GM12891 (cell line): ENCODE measurements at places on chromosomes 1 and 21.

GRCh38 chr1:66253330-66253921 lies 280.5 kb upstream of the SGIP1 start:
- no peak for DNase-seq

GRCh38 chr21:29829564-29830275 lies 110.1 kb downstream of the GRIK1 start:
- DNase-seq, result no peak

- DNase-seq, result no peak
Observed at GRCh38 chr1:17629460-17629859, 90.0 kb downstream of the ARHGEF10L start.

GRCh38 chr1:38859561-38860453 lies at the start of gene RRAGC:
TSS of gene RRAGC (minus strand) at chr1:38859772. CDS start at chr1:38859646, 126 bp downstream.
- DNase-seq, result peak; percentile 99

DNA sequence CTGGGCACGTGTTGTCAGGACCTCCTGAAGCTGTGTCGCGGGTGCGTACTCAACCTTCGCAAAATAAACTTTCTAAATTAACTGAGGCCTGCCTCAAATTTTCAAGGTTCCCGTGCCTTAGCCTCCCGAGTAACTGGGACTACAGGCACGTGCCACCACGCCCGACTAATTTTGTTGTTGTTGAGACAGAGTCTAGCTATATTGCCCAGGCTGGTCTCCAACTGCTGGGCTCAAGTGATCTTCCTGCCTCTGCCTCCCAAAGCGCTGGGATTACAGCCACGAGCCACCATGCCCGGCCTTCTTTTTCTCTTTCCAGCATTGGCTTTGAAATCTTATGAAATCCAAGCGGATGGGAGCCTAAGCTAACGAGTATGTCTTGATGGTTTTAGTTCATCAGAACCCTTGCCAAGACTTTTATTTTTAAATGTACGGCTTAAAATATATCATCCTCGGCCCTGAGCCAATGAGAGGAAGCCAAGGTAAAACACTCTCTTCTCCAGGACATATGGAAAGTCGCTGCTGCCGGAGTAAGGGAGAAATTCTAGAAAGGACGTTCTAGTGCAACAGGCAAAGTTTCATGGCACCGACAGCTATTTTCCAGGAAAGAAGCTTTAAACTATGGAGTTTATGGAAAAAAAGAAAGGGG lies 12.7 kb upstream of the ERVH48-1 start:
- DNase-seq, result no peak

GRCh38 chr1:50968158-50968820 lies 1.8 kb upstream of the CDKN2C start:
- DNase-seq, result peak; percentile 73

- DNase-seq, result no peak
Observed at GRCh38 chr1:166017395-166017794, 149.4 kb downstream of the FAM78B start.

- DNase-seq, result no peak
Observed at GRCh38 chr1:26254404-26254803, 20.4 kb downstream of the CEP85 start.

- DNase-seq, result no peak
Observed at GRCh38 chr1:46558141-46558963, 6.9 kb upstream of the KNCN start.

- no peak for DNase-seq
Observed at GRCh38 chr1:171509191-171509590, 23.9 kb downstream of the PRRC2C start.

- DNase-seq, result no peak
Observed at GRCh38 chr1:221693087-221693486, 48.8 kb downstream of the DUSP10 start.

DNA sequence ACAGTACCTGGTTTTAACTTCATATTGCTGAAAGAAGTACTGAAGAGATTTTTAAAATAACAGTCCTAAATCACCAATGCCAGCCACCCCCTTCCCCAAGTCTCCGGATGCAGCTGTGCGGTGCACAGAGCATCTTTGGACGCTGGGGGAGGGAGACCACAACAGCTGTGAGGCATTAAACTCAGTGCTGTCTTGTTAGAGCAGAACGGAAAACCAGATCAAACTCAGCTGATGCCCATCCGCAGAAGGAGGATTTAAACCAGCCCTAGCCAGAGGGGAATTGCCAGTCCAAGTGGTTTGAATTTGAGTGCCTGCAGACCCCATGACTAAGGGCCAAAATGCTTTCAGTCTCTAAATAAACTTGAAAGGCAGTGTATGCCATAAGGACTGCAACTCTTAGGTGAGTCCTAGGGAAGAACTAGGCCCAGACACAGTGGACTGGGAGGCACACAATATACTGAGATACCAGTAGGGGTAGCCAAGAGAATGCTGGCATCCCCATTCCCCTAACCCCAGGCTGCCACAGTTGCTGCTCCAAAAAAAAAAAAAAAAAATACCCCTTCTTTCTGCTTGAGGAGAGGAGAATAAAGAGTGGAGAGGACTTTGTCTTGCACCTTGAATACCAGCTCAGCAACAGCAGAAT lies 576.2 kb downstream of the NEGR1 start:
- DNase-seq, result no peak

GRCh38 chr1:234125283-234125682 lies 220.8 kb downstream of the SLC35F3 start:
- DNase-seq, result peak; percentile 37
